H1 (cell line): ENCODE measurements at places on chromosomes 11 and 22. TPM values are rescaled to one million over a fixed set of nuclear protein-coding genes. Genes with fewer than 3 reads are reported as not detected.

DNA sequence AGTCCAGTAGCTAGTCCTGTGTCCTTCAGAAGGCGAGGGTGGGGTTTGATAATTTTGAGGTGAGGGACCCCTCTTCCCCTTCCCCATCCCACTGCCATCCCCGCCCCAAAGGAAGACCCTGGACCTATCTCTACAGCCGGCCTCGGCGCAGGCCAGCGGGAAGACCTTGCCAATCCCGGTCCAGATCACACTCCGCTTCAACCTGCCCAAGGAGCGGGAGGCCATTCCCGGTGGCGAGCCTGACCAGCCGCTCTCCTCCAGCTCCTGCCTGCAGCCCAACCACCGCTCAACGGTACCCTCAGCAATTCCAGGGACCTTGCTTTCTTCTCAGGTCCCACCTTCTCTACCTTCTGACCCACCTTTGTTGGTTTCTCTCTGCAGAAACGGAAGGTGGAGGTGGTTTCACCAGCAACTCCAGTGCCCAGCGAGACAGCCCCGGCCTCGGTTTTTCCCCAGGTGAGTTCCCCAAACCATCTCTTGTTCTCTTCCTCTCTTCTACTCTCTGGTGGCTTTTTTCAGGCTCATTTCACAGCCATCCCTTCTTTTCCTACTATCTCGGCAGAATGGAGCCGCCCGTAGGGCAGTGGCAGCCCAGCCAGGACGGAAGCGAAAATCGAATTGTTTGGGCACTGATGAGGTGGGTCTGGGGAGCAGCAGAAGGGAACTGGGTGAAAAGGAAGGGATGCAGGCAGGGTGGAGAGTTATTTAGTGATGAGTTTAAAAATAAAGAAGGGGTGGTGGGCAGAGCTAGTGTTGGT lies 1.3 kb downstream of the KAT5 start:
- H3K4me3 ChIP-seq = 0 out of 2 replicates have a peak overlapping the region, but pooled peaks have one; percentile 87
- H3K27ac ChIP-seq = no peak overlapping the region
- no peaks in the 10 kb centered on the region for H3K27me3 ChIP-seq
- DNase-seq = no peak
- 0 out of 2 replicates have a peak, but pooled peaks cover 2% of the 10 kb centered on the region for H3K4me1 ChIP-seq

Gene OR51B2
- total RNA-seq = not detected in 2 replicates

- no peaks in the 10 kb centered on the region for H3K27me3 ChIP-seq
- no peak overlapping the region for H3K4me3 ChIP-seq
- no peak overlapping the region for H3K27ac ChIP-seq
These were observed 18.8 kb downstream of the P2RY2 start for GRCh38 chr11:73236854-73237253.

DNA sequence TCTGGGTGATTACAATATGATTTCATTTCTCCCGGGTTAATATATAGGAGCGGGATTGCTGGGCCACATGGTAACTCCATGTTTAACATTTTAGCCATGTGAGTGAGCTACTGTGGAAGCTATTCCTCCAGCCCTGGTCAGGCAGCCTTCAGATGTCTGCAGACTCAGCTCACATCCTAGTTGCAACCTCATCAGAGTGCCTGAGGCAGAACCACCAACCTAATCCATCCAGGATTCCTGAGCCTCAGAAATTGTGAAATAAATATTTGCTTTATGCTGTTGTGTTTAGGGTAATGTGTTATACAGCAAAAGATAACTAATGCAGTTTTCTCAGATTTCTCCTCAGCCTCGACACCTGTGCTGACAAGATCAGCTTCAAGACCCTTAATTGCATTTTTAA lies 676.8 kb downstream of the OPCML start:
- H3K36me3 ChIP-seq = no peaks in the 10 kb centered on the region
- no peak for DNase-seq
- no peak overlapping the region for H3K27ac ChIP-seq
- no peak overlapping the region for H3K4me3 ChIP-seq
- H3K4me1 ChIP-seq = peaks cover 3% of the 10 kb centered on the region; the same call in 1 of the 2 replicates
- H3K27me3 ChIP-seq = no peaks in the 10 kb centered on the region

Gene SVIP
- total RNA-seq = 10.5 and 11.4 TPM in 2 replicates

Gene KRTAP5-1
- not detected in 2 replicates for total RNA-seq

Gene FOSL1
- total RNA-seq = 6.3 and 7.5 TPM in 2 replicates

DNA sequence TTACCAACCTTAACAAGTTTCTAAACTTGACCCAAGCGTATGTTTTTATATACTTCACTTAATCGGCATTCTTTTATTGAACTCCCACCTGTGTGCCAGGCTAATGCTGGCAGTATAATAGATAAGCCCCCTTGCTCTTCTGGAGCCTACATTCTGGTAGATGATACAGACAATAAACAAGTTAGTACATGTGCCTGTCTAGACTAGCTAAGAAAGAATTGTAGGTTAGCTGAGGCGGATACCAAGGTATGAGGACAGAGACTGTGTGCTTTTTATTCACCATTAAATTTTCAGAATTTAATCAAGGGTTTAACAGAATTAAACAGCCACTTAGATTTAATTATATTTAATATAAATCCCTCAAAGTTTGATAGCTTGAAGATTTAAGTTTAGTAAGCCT lies 45.7 kb downstream of the TTC17 start:
- H3K4me3 ChIP-seq = no peak overlapping the region
- DNase-seq = no peak
- no peaks in the 10 kb centered on the region for H3K27me3 ChIP-seq
- peaks cover 14% of the 10 kb centered on the region for H3K36me3 ChIP-seq

GRCh38 chr11:31326470-31327148 lies 42.9 kb downstream of the DCDC1 start:
- H3K27me3 ChIP-seq = no peaks in the 10 kb centered on the region
- no peak overlapping the region for H3K4me3 ChIP-seq
- H3K27ac ChIP-seq = no peak overlapping the region
- no peaks in the 10 kb centered on the region for H3K4me1 ChIP-seq
- no peaks in the 10 kb centered on the region for H3K36me3 ChIP-seq
- no peak for DNase-seq

Gene MRGPRE
- not detected in 2 replicates for total RNA-seq

- peaks cover 4% of the 10 kb centered on the region; the same call in 1 of the 2 replicates for H3K4me1 ChIP-seq
- no peaks in the 10 kb centered on the region for H3K36me3 ChIP-seq
- no peak overlapping the region for H3K4me3 ChIP-seq
- DNase-seq = peak; percentile 98
These were observed 6.3 kb upstream of the FADS3 start for GRCh38 chr11:61897387-61898246.

DNA sequence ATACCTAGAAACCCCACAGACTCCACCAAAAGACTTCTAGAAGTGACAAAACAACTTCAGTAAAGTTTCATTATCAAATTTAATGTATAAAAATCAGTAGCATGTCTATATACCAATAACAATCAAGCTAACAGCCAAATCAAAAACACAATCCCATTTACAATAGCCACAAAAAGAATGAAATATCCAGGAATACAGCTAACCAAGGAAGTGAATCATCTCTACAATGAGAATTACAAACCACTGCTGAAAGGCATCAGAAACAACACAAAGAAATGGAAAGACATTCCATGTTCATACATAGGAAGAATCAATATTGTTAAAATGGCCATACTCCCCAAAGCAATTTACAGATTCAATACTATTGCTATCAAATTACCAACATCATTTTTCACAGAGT lies 46.0 kb downstream of the PRCP start:
- H3K4me3 ChIP-seq = no peak overlapping the region
- H3K27ac ChIP-seq = no peak overlapping the region
- no peaks in the 10 kb centered on the region for H3K36me3 ChIP-seq
- no peaks in the 10 kb centered on the region for H3K4me1 ChIP-seq

DNA sequence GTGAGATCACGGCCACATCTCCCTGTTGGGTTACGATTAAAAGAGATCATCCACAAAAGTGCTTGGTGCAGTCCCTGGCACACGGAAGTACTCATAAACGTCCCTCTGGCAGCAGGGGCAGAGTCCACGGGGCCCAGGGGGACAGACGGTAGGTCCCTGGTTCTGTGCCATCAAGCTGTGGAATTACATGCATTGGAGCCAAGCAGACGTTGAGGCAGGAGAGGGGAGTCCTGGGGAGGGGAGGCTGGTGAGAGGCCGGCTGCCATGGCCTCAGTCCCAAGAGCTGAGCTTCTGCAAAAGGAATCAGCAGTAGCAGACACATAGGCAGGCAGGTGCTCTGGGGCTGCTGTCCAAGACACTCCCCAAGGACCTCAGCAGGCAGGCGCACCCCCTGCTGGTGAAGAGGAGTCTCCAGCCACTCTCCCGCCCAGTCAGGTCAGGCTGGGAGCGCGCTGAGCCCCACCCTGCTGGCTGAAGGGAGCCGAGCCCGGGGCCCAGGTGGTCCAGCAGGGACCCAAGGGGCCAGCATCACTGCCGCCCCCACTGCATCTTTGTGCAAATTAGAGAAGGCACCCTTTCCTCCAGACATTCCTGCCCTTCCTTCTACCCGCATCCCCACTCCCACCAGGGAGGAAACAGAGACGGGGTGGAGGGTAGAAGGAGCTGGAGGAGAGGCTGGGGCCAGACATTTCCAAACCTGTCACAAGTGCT lies 7.6 kb upstream of the KCTD17 start:
- no peaks in the 10 kb centered on the region for H3K36me3 ChIP-seq
- no peak overlapping the region for H3K27ac ChIP-seq

Gene SLC22A8
- not detected in 2 replicates for total RNA-seq

Gene SLC16A8
- not detected in 2 replicates for total RNA-seq

DNA sequence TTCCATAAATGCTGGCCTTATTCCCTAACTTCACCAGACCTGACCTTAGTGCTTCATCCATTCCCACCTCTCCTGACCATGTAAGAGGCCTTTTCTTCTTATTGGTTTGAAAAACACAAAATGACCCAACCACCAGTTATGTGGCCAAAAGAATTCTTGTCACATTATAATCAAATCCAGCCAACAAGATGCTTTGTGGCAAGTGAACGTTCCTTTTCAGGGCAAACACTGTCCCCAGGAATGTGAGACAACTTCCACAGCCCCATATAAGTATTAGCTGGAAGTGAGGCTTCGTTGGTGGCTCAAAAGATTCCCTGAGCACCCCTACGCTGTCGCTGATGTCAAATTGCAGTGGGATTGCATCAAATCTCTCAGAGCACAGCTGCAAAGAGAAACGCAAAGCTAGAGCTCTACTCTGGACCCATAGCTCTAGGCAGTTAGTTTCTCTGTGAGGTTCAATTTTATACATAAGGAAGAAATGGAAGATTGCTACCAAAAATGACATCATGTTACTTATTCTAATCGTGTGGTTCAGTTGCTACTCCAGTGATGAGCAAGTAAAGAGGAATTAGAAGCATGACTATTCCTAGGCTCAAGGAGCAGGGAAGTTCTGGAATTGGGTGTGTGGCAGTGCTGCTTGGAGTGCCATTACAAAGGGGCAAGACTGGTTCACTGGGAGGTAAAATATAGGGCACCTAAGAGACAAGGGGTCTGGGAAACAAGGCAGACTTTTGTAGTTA lies 26.1 kb downstream of the GLYATL1 start:
- no peaks in the 10 kb centered on the region for H3K36me3 ChIP-seq
- H3K4me1 ChIP-seq = no peaks in the 10 kb centered on the region
- H3K27me3 ChIP-seq = peaks cover 10% of the 10 kb centered on the region

Gene RFPL2
- total RNA-seq = 0.19 TPM in 1 of 2 replicates, not detected in the other

DNA sequence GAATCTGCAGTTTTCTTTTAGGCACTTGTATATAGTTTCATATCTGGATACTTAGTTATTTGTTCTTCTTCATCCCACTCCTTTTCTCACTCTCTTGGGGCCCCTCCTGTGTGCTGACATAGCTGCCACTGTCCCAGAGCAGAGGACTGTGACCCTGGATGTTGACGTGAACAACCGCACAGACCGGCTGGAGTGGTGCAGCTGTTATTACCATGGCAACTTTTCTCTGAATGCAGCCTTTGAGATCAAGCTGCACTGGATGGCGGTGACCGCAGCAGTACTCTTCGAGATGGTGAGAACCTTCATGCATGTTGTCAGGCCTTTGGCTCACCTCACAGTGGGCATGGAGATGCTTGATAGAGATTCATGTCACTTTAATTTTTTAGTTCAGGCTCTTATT lies 50.9 kb upstream of the YWHAH start:
- no peaks in the 10 kb centered on the region for H3K36me3 ChIP-seq
- no peaks in the 10 kb centered on the region for H3K27me3 ChIP-seq
- no peak for DNase-seq
- H3K4me3 ChIP-seq = no peak overlapping the region
- H3K27ac ChIP-seq = no peak overlapping the region

GRCh38 chr11:24559315-24559714 lies 62.5 kb downstream of the LUZP2 start:
- H3K27ac ChIP-seq = no peak overlapping the region
- DNase-seq = no peak
- no peak overlapping the region for H3K4me3 ChIP-seq
- H3K27me3 ChIP-seq = no peaks in the 10 kb centered on the region
- no peaks in the 10 kb centered on the region for H3K4me1 ChIP-seq
- no peaks in the 10 kb centered on the region for H3K36me3 ChIP-seq

DNA sequence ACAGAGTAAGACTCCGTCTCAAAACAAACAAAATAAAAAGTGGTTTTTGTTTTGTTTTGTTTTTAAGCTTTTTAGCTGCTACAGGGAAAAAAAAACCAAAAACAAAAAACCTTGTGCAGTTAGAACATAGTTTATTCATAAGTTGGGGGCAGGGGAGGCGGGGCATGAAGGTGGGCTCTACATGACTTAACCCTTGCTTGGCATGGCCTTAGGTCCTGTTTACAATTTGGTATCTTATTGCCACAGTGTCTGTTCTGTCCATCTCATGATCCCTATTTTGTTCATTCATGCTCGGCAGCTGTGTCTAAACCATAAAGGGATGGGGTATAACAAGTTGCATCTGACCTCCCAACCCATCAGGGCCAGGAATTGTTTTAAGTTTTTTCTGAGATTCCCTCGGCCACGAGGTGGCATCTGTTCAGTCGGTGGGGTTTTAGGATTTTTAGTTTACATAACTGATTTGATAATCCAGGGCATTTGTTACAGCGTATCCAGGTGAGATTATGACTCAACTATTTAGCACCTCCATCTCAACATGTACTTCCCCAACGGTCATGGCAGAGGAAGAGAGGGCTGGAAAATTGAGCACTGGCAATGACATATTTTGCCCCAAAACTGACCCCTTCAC lies 6.9 kb downstream of the AP5B1 start:
- no peak overlapping the region for H3K27ac ChIP-seq
- H3K27me3 ChIP-seq = no peaks in the 10 kb centered on the region
- DNase-seq = no peak
